GM23338 (cell line): ENCODE measurements at places on chromosomes 11 and 22. TPM values are rescaled to one million over a fixed set of nuclear protein-coding genes. Genes with fewer than 3 reads are reported as not detected.

IL10RA gene
- total RNA-seq = 0.10 and 0.23 TPM in 2 replicates

OR51B6 gene
- not detected in 2 replicates for total RNA-seq

PRR5L gene
- 6.6 and 8.9 TPM in 2 replicates for total RNA-seq

NXPE2 gene
- 0.10 and 0.12 TPM in 2 replicates for total RNA-seq

DNA sequence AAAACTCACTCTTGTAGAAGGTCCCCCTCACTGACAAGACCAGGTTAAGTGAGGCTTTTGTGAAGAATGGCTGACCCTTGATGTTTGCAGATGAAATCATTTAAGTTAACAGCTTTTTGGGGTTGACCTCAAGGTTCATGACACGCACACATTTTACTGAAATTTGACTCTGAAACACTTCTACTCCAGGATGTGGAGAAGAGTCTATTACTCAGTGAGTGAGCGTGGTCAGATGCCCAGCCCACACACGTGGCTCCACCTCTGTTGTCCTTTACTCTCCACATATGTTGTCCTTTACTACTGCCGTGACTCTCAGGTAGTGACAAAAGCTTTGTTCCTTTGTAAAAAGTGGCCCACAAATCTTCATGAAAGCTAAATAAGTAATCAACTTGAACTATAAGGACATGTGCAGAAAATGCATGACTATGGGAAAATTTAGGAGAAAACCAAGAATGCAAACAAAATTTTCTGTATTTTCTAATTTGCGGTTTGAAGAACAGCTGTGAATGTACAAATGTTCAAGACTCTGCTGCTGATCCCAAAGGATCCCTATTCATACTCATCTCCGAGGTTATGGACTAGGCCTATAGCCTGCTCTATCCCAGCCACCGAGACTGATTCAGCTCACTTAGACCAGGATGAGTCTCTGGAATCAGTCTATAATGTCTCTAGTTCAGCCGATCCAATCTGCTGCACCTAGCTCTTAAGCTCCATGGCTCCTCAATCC is 22.4 kb downstream of the XRRA1 start:
- no peaks in the 10 kb centered on the region for H3K27me3 ChIP-seq
- H3K4me3 ChIP-seq = no peak overlapping the region
- no peaks in the 10 kb centered on the region for H3K4me1 ChIP-seq
- no peaks in the 10 kb centered on the region for H3K36me3 ChIP-seq

DNA sequence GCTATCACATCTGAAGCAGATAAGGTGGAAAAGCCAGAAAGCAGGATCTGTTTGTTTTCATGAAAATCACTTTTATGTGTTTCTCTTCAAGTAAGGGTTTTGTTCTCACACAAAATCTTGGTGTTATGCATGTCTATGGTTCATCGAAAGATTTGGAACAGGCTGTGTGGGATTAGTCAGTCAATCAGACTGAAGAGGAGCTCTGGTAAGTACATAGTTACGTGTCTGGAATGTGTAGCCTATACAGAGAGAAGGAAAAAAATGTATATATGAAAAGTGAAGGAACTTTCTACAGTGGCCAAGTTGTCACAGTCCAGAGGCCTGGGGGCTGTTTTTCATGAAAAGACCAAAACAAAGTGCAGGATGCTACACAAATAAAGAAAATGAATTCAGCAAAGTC is 156.7 kb downstream of the CNTN5 start:
- H3K27me3 ChIP-seq = no peaks in the 10 kb centered on the region
- H3K27ac ChIP-seq = no peak overlapping the region
- DNase-seq = no peak
- no peak overlapping the region for H3K4me3 ChIP-seq
- no peaks in the 10 kb centered on the region for H3K4me1 ChIP-seq

- DNase-seq = no peak
- peaks cover 9% of the 10 kb centered on the region; the same call in 1 of the 2 replicates for H3K4me1 ChIP-seq
- no peak overlapping the region for H3K4me3 ChIP-seq
- no peaks in the 10 kb centered on the region for H3K36me3 ChIP-seq
- no peaks in the 10 kb centered on the region for H3K27me3 ChIP-seq
Observed at GRCh38 chr11:8036002-8036802, 44.8 kb upstream of the TUB start.

DNA sequence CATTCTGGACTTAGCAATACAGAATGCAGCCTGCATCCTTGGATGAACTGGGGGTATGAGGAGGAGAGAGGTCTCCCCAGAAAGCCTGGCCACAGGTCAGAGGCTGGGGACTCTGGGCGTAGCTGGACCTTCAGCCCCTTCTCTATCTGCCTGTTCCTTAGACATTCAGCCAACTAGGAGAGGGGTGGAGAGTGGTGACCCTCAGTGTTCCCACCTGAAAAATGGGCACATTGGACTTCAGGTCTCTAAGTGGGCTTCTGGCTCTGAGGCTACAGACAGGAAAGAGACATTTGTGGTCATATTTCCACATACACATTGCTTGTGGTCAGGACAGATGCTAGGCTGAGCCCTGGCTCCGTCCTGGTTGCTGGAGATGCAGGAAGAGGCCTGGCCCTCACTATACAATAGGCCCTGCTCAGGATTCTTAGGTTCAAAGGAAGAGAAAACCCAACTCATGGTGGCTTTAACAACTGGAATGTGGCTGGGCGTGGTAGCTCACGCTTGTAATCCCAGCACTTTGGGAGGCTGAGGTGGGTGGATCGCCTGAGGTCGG is 30.1 kb upstream of the CBX7 start:
- H3K36me3 ChIP-seq = no peaks in the 10 kb centered on the region
- no peak overlapping the region for H3K4me3 ChIP-seq
- peaks cover 15% of the 10 kb centered on the region; the same call in 1 of the 2 replicates for H3K4me1 ChIP-seq

- no peak overlapping the region for H3K4me3 ChIP-seq
- H3K27me3 ChIP-seq = no peaks in the 10 kb centered on the region
- peaks cover 4% of the 10 kb centered on the region; the same call in 1 of the 2 replicates for H3K4me1 ChIP-seq
- no peak for DNase-seq
- H3K27ac ChIP-seq = no peak overlapping the region
Observed at GRCh38 chr11:126808836-126809235, 191.7 kb downstream of the KIRREL3 start.
